Naive thymus-derived CD4-positive, alpha-beta T cell (primary cell): ENCODE measurements at places on chromosomes 7 and 10. TPM values are rescaled to one million over a fixed set of nuclear protein-coding genes. Genes with fewer than 3 reads are reported as not detected.

- no peak overlapping the region for H3K27ac ChIP-seq
- no peak for DNase-seq
- no peak overlapping the region for H3K4me3 ChIP-seq
- peaks cover 15% of the 10 kb centered on the region for H3K4me1 ChIP-seq
- no peaks in the 10 kb centered on the region for H3K36me3 ChIP-seq
- H3K27me3 ChIP-seq, result no peaks in the 10 kb centered on the region
Observed at GRCh38 chr10:17009212-17009700, 120.4 kb downstream of the CUBN start.

- H3K36me3 ChIP-seq, result no peaks in the 10 kb centered on the region
- no peak overlapping the region for H3K27ac ChIP-seq
- H3K4me3 ChIP-seq, result no peak overlapping the region
- H3K4me1 ChIP-seq, result no peaks in the 10 kb centered on the region
- H3K27me3 ChIP-seq, result no peaks in the 10 kb centered on the region
Observed at GRCh38 chr10:110733218-110733952, 89.2 kb downstream of the RBM20 start.

GRCh38 chr10:74730246-74730645, 96.2 kb upstream of the KAT6B start:
- H3K27me3 ChIP-seq, result no peaks in the 10 kb centered on the region
- no peak overlapping the region for H3K27ac ChIP-seq
- no peaks in the 10 kb centered on the region for H3K36me3 ChIP-seq
- no peak overlapping the region for H3K4me3 ChIP-seq

Gene CPED1
- total RNA-seq, result 0.16 TPM

Gene NPSR1
- not detected for total RNA-seq
